Adipocyte (in vitro differentiated cells): ENCODE measurements at places on chromosomes 13 and 19.
A peak's percentile ranks its signal among the peaks of the same experiment; 100 is the strongest.

DNA sequence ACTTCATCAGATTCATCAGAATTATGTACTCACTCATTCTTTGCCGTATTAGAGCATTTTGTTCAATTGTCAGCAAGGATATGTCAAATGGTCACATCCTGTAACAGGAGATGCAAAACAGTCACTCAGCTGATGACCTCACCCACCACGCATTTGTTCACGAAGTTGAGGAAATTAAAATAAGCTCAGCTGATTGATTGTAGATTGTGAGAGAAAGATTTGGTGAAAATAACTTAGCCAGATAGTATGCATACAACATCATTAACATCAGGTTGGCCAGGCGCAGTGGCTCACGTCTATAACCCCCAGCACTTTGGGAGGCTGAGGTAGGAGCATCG, 22.6 kb upstream of the CDC16 start:
- no peak for DNase-seq

DNA sequence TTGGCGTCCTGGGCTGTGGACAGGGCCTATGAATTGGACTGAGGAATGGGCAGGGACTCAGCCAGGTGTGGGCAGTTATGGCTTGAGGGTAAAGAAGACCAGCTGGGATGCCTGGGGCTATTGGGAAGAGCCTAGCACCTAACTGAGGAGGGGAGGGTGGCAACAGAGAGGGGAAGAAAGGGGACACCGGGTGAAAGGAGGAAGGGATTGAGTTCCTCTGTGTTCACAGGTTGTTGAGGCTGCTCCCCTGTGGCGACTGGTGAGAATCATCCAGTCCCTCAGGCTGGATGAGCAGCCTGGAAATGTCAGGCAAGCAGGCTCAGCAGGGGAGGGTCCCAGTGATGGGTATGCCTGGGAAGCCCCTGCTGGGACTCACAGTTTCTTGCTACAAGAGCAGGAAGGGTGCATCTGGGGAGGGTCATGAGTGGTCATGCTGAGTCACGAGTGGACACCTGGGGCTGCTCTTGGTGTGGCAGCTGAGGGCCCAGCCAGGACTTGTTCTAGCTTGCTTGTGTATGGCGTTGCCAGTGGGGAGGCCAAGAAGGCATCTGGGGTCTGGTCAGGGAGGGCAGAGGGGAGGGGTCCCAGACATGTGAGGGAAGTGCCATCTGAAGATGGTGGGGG, 1.4 kb downstream of the ZNF324 start:
- peak; percentile 7 for DNase-seq

DNA sequence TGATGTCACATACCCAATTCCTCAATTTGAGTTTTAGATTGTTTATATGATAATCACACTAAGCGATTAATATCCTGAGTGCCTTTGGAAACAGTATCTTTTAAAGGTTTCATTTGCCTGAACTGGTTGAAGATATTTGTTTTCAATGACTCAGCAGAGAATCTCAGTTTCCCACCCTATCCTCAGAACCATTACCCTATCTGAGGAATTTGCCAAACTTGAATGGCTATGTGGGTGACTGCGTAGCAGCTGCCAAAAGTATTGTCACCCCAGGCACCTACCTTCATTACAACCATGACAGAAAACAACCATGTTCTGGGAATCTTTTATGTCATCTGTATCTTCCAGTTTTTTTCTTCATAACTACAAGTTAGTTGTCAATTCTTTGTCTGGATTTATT, 440.1 kb upstream of the NBEA start:
- DNase-seq = no peak

DNA sequence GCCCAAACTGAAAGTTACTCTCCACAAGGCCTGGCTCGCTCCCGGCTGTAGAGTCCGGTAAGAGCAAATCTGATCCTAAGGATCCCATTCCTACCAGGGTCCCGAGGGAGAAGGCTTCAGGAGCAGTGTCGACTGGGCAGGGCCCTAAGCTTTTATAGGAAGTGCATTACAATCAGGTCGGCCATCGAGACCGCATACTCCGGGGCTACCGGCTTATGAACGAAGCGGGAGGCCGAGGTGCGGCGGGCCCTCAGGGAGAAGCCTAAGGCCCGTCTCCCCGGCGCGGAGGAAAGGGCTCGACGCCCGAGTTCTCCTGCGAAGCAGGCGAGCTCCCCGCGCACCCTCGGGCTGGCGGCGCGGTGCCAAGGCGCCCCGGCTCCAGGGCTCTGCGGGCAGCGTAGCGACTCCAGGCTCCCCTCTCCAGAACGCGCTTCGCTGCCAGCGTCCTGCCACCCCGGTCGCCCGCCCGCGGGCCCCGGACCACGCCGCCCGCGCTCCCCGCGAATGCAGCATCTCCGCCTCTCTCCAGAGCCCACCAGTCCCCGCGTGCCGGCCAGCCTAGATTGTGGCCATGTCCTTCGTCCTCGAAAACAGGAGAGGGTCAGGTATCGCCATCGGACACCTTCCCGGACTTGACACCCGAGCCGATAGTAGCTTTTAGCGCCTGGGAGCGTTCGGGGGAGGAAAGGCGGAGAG, 1.4 kb downstream of the EFNB2 start:
- peak; percentile 83 for DNase-seq

DNA sequence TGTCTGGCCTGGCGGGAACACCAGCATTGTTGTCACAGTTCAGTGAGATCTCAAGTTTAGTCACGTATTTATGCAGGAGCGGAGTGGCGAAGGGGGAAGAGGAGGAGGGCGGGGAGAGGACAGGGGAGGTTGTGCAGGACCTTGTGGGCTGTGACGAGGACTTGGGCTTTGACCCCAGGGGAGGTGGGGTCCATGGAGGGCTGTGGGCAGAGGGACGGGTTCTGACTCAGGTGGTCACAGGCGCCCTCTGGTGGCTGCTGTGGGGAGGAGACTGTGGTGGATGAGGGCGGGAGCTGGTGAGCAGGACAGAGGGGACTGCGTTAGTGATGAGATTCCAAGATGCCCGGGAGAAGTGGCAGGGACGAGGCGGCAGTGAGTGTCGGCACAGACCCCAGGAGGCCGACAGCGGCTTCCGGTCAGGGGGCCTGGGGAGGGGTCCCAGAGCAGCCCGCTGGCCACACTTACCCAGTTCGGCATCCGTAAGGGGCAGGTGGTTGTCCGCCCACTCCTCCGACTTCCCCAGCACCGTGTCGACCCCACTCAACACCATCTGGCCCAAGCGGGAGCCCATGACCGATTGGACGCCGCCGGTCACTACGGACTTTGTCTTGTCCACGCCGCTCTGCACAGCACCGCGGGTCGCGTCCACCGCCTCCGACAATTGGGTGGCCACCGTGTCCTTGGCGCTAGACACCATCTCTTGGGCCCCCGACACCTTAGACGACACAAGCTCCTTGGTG, 15.7 kb downstream of the PLIN3 start:
- DNase-seq = peak; percentile 76

DNA sequence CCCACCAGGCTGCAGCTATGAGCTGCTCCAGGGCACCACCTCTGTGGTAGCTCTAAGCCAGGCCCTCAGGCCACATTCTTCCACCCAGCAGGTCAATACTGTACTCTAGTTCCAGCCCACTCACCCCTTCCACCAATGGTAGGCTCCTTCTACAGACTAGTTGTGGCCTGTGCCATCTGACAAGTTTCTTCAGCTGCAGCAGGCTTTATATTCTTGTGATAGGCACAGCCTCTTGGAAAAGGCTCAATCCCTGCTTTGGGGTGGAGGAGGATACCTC, 8.5 kb downstream of the MICU2 start:
- DNase-seq = no peak

DNA sequence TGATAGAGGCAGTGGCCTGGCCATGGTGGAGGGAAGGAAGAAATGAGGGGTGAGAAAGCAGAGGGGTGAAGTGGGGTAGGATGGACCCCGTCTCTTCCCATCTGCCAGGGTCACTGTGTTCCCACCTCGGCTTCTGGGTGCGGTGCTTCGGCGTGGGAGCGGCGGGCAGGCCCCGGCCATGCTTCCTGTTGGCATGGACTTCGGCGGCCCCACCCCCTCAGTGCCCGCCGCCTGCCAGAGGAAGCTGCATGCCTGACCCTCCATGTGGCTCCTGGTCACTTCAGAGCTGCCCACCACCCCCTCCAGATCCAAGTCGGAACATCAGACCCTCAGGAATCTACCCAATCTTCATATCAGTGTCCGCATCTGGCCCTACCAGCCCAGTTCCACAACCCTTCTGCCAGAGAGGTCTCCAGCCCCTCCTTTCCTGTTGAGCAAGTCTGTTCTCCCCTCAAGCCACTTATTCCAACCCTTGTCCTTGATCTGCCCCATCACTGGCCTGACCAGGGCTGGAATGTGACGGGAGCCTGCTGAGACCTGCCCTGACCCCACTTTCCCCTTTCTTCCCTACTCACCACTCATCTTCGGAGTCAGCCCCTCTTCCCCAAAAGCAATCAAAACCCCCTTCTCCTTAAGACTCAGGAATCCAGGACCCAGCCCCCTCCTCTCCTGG, 1.5 kb downstream of the KCNN4 start:
- DNase-seq = no peak

DNA sequence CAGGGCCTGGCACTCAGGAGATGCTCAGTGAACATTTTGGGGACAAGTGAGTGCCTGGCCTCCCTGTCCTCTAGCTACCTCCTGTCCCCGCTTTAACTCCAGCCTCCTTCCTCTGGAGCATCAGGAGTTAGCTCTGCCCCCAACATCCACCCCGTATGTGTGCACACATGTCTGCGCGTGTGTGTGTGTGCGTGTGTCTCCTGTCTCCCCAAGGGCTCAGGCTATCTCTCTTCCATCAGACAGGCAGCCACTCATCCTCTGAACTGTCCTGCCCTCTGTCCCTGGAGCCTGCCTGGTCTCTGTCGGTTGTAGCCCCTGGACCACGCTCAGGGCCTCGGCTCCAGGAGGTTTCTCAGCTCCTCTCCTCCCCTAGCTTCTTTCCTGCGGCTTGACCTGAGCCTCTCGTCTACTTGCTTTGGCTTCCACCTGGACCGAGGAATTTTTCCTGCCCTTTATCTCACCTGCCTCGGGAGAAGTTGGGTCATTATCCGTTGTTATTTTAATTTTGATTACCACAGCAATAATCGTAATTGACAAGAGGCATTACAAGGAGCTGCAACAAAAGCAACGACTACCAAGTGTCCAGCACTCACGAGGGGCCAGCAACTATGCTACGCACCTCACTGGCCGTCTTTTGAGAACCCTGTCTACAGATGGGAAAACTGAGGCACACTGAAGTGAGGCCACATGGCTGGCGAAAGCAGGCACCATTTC, 32.0 kb upstream of the ASF1B start:
- DNase-seq = no peak

DNA sequence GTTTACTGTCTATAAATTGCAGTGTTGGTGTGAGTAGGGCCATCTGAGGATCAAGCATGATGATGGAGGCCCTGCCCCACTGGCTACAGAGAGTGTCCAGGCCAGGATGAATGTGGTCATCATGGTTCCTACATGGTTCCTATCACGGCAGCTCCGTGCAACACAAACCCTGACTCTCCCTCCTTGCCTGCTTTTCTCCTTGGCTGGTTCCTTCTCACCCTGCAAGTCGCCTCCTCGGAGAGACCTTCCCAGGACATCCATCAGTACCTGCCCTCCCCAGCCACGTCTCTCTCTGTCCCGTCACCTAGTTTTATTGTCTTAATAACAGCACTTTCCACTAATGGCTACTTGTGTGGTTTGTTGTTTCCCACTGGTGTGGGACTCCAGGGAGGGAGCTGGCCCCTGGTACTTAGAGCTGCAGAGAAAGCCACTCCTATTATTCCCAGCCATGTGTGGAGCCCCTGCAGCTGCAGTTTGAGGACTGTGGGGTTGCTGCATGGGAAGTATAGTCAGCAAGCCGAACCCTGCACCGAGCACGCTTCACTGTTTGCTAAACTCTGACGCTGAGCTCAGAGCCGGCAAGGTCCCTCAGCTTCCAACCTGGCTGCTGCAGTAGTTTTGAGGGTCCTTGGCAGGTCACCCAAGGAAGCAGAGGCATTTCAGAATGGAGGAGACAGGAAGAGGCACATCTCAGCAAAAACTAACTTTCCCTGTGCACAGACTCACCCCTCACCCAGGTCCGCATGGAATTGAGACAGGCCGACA, 146.4 kb upstream of the VSTM2B start:
- DNase-seq = no peak

- no peak for DNase-seq
Measured at GRCh38 chr13:52399708-52400107, 6.3 kb downstream of the THSD1 start.

GRCh38 chr13:110819203-110820014, 95.5 kb downstream of the ANKRD10 start:
- DNase-seq = peak; percentile 86

GRCh38 chr13:78592584-78592983, 10.8 kb downstream of the POU4F1 start:
- DNase-seq = no peak

DNA sequence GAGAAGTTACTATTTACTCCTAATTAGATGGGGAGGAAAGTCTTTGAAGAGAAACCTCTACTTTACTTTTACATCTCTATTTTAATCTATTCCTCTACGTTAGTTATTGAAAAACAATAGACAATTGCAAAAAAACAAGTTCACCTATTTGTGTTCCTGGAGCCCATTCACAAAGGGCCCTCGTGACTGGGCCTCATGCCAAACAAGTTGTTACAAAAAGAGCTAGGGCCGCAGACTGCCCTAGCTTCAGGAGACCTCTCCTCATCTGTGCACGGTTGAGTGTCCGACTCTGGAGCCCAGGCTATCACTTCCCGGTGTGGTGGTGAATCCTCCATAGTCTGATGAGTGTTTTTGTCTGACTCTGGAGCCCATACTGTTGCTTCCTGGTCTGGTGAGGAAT, 190.9 kb downstream of the ZNF486 start:
- no peak for DNase-seq

- DNase-seq = peak; percentile 8
Measured at GRCh38 chr13:71252184-71252704, 614.8 kb downstream of the DACH1 start.

GRCh38 chr13:37701972-37702371, 103.4 kb upstream of the POSTN start:
- DNase-seq = peak; percentile 88
